B cell (primary cell): ENCODE measurements at places on chromosomes 4 and X. TPM values are rescaled to one million over a fixed set of nuclear protein-coding genes. Genes with fewer than 3 reads are reported as not detected.

GRCh38 chr4:5782829-5783476, 72.0 kb downstream of the EVC start:
- no peak for DNase-seq

GRCh38 chrX:1533058-1533457, 3.9 kb downstream of the P2RY8 start:
- no peak for DNase-seq

GRCh38 chr4:74768857-74769525, 25.3 kb downstream of the BTC start:
- DNase-seq: no peak

- DNase-seq: no peak
Observed at GRCh38 chr4:40228497-40229365, 31.9 kb downstream of the RHOH start.

DNA sequence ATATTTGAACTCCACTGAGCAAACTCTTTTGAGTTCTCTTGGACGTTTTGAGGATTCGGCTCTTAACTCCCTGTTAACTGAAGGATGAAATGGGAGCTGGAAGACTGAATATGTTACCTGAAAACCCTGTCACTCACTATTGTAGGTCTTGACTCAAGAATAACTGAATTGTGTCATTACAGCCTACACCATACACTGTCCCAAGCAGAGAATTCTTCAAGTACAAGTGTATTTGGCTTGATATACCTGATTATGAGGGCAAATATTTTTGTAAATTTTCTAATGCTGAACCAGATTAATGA, 276.1 kb downstream of the CFAP299 start:
- DNase-seq: no peak

GRCh38 chrX:47222751-47223350, 4.4 kb downstream of the CDK16 start:
- no peak for DNase-seq

- no peak for DNase-seq
Observed at GRCh38 chr4:87971866-87972265, 3.6 kb upstream of the SPP1 start.

DNA sequence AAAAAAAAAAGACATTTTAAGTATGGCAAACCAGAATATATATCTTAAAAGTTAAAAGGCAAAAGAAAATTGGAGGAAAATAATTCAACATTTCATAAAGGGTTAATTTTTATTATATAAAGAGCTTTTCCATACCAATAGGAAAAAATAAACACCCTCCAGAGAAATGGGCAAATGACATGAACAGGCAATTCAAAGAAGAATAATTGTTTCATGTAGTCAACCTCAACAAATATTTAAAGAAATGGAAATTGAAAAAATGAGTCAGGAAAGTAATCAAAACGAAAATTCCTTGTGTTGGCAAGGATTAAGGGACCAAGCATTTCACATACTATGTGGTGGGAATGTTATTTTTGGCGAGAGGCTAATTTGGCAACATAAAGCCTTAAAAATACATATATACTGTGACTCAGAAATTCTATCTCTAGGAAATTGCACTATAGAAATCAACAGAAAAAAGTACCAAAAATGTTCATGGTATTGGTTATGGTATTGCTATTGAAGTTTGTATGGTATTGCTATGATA, 87.6 kb downstream of the HAUS3 start:
- DNase-seq: no peak

DNA sequence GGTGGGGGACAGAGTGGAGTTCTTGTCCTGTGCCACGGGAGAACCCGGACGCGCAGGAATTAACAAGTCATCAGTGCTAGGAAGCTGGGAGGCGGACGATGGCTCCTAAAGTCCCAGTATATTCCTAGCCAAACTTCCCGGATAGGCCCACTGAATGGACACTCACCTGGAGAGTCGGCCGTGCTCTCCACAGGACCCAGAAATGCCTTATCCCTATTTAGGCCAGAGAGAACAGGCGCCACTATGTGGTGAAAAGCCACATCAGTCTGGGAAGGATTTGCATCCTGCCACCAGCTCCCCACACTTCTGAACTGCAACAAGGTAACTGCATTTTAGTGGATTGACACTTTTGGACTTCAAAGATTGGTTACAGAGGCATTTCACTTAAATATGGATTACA, 1.1 kb downstream of the CFAP299 start:
- DNase-seq: peak; percentile 10

GRCh38 chr4:159070742-159071141, 32.1 kb upstream of the RAPGEF2 start:
- DNase-seq: no peak

- DNase-seq: no peak
Observed at GRCh38 chr4:85780664-85781063, 305.7 kb downstream of the ARHGAP24 start.

GRCh38 chr4:20658456-20658855, 41.8 kb upstream of the PACRGL start:
- DNase-seq: no peak

DNA sequence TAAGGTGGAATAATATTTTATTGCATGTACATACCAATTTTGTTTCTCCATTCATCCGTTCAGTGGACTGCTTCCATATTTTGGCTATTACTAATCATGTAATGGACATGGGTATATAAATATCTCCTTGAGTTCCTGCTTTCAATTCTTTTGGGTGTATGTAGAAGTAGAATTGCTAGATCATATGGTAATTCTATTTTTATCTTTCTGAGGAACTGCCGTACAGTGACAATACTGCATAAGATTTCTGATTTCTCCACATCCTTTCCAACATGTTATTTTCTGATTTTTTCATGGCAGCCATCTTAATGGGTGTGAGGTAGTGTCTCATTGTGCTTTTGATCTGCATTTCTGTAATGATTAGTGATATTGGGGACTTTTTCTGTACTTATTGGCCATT, 19.2 kb downstream of the ALPK1 start:
- no peak for DNase-seq

GRCh38 chr4:156422576-156422975, 468.9 kb upstream of the CTSO start:
- DNase-seq: no peak

DNA sequence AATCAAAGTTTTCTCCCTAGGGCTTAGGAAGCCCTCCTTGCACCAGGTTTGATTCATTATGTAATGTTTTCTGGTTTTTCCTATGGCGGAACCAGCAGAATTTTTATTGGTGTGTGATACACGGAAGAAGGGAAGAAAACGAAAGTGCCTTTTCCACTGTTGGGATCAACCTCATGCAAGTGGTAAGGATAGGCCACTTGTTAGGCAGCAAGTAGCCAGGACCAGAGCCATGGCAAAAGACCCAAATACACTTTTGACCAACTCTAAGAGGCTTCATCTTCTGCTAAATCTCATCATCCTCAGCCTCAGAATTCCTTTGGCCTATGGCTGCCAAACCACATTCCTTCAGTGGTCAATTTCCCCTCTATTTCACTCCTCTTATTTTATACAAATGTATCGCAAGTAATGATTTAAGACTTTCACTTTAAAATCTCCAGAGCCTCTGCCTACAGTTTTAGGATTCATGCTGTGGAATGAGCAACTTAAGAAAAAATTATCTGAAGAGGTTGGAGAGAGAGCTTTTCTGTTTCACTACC, 21.2 kb downstream of the PPAT start:
- DNase-seq: no peak

DNA sequence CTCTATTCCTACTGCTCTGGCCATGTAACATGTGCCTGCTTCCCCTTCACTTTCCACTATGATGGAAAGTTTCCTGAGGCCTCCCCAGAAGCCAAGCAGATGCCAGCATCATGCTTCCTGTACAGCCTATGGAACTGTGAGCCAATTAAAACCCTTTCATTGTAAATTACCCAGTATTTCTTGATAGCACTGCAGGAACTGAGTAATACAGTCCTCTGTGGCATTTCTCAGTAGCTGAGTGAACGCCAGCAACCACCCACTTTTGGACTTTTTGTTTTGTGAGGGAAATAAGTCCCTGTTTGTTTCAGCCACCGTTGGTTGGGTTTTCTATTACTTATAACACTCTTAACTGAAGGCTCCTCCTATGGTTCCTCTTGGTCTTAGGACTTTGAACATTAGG, 104.1 kb downstream of the C4orf51 start:
- no peak for DNase-seq

GRCh38 chrX:81238166-81238565, 36.3 kb downstream of the SH3BGRL start:
- no peak for DNase-seq

DNA sequence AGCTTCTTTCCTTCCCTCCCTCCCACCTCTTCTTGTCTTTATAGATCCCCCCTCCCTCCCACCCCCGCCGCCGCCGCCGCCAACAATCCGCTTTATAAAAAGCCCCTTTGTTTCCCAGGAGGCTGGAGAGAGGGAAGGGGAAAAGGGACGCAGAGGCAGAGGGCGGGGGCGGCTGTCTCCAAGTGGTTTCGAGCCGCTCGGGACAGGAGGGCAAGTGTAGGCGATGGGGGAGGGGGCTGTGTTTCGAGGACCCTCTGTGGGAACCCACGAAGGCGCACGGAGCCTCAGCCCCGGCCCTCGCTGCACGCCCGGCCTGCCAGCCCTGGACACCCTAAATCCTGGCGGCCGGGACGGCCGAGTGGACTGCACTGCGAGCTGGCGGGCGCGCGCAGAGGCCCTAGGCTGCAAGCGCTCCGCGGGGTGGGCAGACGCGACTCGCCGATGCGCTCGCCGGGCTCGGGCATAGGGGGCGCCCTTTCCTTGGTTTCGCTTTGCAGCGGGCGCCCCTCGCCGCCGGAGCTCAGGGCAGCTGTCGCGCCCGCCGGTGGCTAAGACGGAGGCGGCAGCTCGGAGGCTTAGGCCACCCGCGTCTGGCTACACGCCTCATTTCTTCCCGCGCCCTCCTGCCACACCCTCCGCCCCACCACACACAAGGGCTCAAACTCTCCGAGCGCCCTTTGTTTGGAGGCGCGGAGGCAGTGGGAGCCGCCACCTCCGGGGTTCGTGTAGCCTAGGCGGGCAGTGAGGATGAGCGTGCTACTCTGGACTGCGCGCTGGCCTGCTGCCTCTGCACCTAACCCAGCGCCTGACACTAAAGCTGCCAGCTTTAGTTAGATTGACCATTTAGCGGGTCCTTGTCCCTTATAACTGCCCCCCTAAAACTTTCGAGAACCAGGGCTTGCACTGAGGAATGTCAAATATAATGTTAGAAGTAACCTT, 2.2 kb downstream of the MAMLD1 start:
- DNase-seq: peak; percentile 58

- peak; percentile 62 for DNase-seq
Observed at GRCh38 chr4:124262211-124263179, 450.0 kb downstream of the ANKRD50 start.

DNA sequence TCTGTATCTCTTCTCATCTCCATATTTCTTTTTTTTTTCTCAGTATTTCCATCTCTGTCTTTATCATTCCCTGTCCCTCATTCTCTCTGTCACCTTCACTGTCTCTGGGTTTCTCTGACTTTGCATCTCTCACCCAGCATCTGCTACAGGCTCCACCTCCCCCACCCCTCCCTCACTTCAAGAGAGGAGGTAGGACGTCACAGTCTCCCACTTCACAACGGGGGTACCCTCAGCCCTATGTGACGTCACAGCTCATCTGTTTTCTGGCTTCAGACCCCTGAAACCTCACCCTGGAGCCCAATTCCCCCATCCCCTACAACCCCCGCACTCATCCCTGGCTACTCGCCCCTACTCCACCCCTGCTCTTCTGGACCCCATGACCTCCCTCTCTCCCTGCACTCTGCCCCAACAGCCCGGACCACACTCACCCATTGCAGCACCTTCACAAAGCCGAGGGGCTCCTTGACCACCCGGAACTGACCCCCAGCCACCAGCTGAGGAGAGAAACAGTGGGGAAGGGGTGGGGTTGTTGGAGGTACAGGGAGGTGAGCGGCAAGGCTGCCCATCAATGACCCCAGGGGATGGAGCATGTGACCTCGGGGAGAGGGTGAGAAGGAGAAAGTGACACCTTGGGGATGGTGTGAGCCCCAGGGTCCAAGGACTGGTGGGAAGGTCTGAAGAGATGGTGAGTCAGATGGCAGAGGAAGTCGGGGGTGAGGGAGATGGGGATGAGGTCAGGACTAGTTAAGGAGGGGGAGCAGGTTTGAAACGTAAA, 1.3 kb downstream of the SYP start:
- no peak for DNase-seq

DNA sequence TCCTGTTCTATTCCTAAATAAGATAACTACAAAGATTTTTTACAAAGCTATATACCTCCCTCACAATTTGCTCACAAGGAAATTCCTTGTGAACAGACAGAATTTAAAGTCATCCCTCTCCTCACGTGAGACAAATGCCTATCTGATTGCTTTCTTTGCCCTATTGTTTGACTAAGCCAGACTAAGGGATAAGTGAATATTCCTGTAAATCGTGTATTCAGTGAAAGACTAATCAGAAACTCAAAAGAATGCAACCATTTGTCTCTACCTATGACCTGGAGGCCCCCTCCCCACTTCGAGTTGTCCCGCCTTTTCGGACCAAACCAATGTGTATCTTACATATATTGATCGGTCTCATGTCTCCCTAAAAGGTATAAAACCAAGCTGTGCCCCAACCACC, 15.3 kb upstream of the ZBTB33 start:
- DNase-seq: no peak

The HGFAC gene
- not detected in 2 replicates for total RNA-seq

The G6PD gene
- total RNA-seq: 57.2 and 61.2 TPM in 2 replicates

The TRO gene
- 1.5 and 5.8 TPM in 2 replicates for total RNA-seq

The CT45A5 gene
- not detected in 2 replicates for total RNA-seq

The RASGEF1B gene
- total RNA-seq: 130 and 141 TPM in 2 replicates

The RXFP1 gene
- total RNA-seq: not detected in 2 replicates

The MTMR8 gene
- 11.6 and 11.8 TPM in 2 replicates for total RNA-seq

The TMEM192 gene
- total RNA-seq: 13.3 and 14.3 TPM in 2 replicates

The HSFX4 gene
- not detected in 2 replicates for total RNA-seq

The NLGN4X gene
- total RNA-seq: 0.34 TPM in 1 of 2 replicates, not detected in the other

The TIMM17B gene
- 50.0 and 54.3 TPM in 2 replicates for total RNA-seq

The VCX3A gene
- not detected in 2 replicates for total RNA-seq

The CENPE gene
- total RNA-seq: 2.1 and 2.8 TPM in 2 replicates
